ENCODE measurements at places on chromosomes 1 and 21. TPM values are rescaled to one million over a fixed set of nuclear protein-coding genes. Genes with fewer than 3 reads are reported as not detected.

The TRNAU1AP gene
- 21.0 TPM for total RNA-seq

The PYCR2 gene
- total RNA-seq = 48.9 TPM

The KIAA0040 gene
- 1.5 TPM for total RNA-seq

The PLD5 gene
- total RNA-seq = 0.07 TPM

The LCE3E gene
- total RNA-seq = not detected

The INSRR gene
- total RNA-seq = under 0.01 TPM

The SLC37A1 gene
- 4.8 TPM for total RNA-seq

The CDC42BPA gene
- 47.7 TPM for total RNA-seq

The OR2T5 gene
- not detected for total RNA-seq

The EPS8L3 gene
- not detected for total RNA-seq

The DAB1 gene
- total RNA-seq = 0.07 TPM

The NOS1AP gene
- total RNA-seq = not detected

The SLC9A1 gene
- total RNA-seq = 18.7 TPM

The RGS5 gene
- 83.3 TPM for total RNA-seq

The SLFNL1 gene
- total RNA-seq = 0.46 TPM

The ERVH48-1 gene
- not detected for total RNA-seq

The LCE6A gene
- not detected for total RNA-seq

Measured in smooth muscle cell of the pulmonary artery (primary cell).